Activated naive CD8-positive, alpha-beta T cell treated with anti-CD3 and anti-CD28 coated beads, Interleukin-2, amount 10 ng/mL, durations not matched to agents 7 days and 5 days (primary cell): ENCODE measurements at places on chromosomes 2 and 18. TPM values are rescaled to one million over a fixed set of nuclear protein-coding genes. Genes with fewer than 3 reads are reported as not detected.

ANKRD62 gene
- total RNA-seq, result not detected

KRTCAP3 gene
- total RNA-seq, result 12.2 TPM

PKP4 gene
- 37.8 TPM for total RNA-seq

GKN2 gene
- not detected for total RNA-seq

BCL11A gene
- 0.64 TPM for total RNA-seq

GALR1 gene
- not detected for total RNA-seq

GRCh38 chr2:233993461-233993860, 57.0 kb upstream of the SPP2 start:
- H3K4me3 ChIP-seq, result no peak overlapping the region
- peaks cover 2% of the 10 kb centered on the region for H3K27me3 ChIP-seq
- no peak overlapping the region for H3K27ac ChIP-seq
- H3K36me3 ChIP-seq, result peaks cover 9% of the 10 kb centered on the region
- no peak for DNase-seq

- H3K36me3 ChIP-seq, result no peaks in the 10 kb centered on the region
- no peak overlapping the region for H3K4me3 ChIP-seq
- no peak for DNase-seq
- H3K27ac ChIP-seq, result no peak overlapping the region
- peaks cover 17% of the 10 kb centered on the region for H3K27me3 ChIP-seq
- H3K4me1 ChIP-seq, result no peaks in the 10 kb centered on the region
Observed at GRCh38 chr2:47309952-47310800, 92.8 kb upstream of the MSH2 start.

- peak overlapping the region; percentile 8 for H3K4me3 ChIP-seq
- no peaks in the 10 kb centered on the region for H3K27me3 ChIP-seq
- peaks cover 10% of the 10 kb centered on the region for H3K4me1 ChIP-seq
- H3K36me3 ChIP-seq, result peaks cover 16% of the 10 kb centered on the region
Observed at GRCh38 chr2:42693688-42694479, 70.1 kb downstream of the OXER1 start.

- peaks cover 31% of the 10 kb centered on the region for H3K36me3 ChIP-seq
- H3K4me3 ChIP-seq, result no peak overlapping the region
- H3K27me3 ChIP-seq, result no peaks in the 10 kb centered on the region
- no peak overlapping the region for H3K27ac ChIP-seq
Observed at GRCh38 chr2:7052404-7052803, 135.2 kb downstream of the RNF144A start.

- peaks cover 38% of the 10 kb centered on the region for H3K27me3 ChIP-seq
- H3K36me3 ChIP-seq, result no peaks in the 10 kb centered on the region
- H3K4me1 ChIP-seq, result peaks cover 13% of the 10 kb centered on the region
Observed at GRCh38 chr2:74919827-74920226, 38.6 kb upstream of the POLE4 start.

DNA sequence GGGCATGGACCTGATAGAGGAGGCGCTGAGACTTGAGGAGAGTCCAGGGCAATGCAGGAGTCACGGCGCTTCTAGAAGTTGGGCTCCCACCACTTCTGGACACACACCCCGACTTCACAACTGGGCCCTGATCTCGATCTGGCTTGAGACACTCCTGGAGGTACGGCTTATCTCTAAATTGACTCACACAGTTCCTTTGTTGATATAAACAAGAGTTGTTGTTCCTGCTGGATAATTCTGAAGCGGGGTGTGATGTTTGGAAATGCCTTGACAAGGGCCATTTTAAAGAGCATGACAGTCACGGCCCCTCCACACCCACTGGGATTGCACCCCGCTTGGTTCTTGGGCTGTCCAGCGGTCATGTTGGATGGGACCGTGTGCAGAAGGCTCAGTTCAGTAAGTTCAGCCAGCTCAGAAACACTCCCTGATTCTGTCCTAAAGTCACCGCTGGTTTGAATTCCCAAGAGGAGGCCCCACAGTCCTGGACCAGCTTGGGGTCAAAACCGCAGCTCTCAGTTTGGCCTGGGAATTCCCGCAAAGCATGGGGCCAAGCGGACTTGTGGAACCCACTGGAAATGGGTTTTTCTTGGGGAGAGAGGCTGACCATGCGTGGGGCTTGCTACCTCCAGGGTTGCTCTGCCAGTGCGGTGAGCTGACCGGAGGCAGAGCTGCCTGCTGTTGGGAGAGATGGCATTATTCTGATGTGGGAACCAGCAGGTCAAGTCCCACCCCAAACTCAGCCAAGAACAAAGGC, 9.3 kb upstream of the NEU2 start:
- DNase-seq, result no peak
- H3K4me3 ChIP-seq, result no peak overlapping the region
- no peak overlapping the region for H3K27ac ChIP-seq
- no peaks in the 10 kb centered on the region for H3K27me3 ChIP-seq
